ENCODE measurements at places on chromosomes 1 and 21.
A peak's percentile ranks its signal among the peaks of the same experiment; 100 is the strongest.

GRCh38 chr1:33168556-33169289, 13.1 kb downstream of the TRIM62 start:
- DNase-seq, result no peak

DNA sequence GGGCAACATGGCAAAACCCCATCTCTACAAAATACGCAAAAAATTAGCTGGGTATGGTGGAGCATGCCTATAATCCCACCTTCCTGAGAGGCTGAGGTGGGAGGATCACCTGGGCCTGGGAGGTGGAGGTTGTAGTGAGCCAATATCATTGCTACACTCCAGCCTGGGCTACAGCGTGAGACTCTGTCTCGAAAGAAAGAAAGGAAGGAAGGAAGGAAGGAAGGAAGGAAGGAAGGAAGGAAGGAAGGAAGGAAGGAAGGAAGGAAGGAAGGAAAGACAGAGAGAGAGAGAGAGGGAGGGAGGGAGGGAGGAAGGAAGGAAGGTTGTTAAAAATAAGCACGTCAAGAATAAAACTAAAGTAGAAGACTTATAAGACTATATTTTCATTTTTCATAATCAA, 17.0 kb upstream of the ATP1A1 start:
- DNase-seq, result no peak

GRCh38 chr1:86704972-86705664, 742 bp downstream of the SH3GLB1 start:
- peak; percentile 32 for DNase-seq

DNA sequence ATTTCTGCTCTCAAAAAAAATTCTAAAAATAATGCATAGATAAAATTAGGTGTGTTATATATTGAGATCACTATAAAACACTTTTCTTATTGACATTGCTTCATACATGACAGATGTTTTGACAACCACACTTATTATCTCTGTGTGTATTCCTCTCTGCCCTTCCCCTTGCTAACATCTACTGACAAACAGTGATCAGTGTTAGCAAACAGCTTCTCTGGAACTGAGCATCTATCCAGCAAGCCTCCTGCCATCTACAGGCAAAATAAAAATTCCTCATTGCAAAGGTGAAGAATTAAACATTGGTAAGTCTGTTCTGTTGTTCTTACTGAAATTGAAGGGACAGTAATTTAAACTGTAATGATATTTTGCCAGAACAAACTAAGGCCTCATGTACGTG, 2153.9 kb downstream of the NCAM2 start:
- DNase-seq, result no peak

DNA sequence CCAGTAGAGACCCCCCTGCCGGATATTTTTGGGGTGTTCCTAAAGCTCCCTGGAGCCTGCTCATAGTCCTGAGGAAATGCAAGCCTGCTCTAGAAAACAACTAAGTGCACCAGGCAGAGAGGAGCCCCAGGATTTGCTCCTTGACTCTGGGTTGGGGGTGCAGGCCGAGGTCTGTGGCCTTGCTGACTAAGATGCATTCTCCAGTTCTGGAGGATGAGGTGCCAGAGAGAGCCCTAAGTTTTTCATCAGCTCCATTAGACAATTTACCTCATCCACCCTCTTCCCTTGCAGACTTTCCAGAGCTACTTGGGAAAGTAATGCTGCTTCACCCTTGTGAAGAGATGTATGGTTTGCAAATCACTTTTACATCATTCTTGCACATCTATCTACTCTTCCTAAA, 9.1 kb downstream of the TUFT1 start:
- DNase-seq, result no peak

DNA sequence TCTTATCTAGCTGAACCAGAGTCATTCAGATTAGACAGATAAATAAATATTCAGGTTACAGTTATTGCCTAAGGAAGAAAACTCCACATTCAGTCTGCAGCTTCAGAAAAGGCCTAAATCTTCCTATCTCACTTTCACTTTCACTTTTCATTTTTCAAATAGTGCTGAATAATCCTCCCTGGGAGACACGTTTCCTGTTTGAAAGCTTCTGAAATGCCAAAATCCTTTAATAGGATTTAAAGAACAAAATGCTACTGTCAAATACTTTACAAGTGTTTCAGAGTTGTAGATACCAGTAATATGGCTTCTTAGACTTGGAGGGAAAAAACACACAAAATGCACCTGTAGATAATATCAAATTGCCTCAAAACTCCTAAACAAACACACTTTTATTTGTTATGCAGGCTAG, 3.9 kb downstream of the PSMB2 start:
- DNase-seq, result no peak

DNA sequence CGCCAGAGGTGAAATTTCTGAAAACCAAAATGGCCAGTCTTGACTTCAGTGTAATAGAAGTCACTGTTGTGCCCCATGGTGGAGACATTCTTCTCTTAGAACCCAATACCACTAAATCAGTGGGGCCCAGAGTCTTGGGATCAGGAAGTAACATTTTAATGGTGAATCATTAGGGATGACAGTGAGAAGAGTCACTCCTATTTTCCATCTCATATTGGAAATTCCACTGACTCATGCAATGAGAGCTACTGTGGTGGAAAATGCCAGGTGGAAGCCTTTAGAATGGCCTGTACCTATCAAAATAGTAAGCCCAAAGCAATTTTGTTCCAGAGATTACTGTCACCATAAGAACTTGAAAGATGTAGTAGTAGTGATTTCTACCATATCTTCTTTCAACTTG, 20.6 kb upstream of the PPM1J start:
- no peak for DNase-seq

DNA sequence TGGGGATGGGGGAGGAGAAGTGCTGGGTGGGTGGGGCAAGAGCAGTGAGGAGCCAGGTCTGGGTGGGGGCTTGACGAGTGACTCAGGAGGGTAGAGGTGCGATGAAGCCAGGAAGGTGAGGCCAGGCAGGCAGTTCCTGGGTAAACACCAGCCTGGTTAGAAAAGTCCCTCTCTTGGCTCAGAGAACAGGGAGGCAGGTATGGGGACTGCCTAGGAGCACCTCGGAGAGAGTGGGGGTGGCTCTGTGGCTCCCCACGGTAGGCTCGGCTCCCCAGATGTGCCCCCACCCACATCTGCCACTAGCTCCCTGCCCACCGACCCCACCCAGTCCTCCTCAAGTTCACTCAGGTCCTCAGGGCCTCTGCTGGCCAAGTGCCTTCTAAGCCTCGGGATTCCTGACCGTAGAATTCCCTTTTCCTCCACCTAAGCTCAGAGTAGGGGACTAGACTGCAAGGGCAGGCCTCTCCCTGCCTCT, 1.2 kb downstream of the HSPG2 start:
- no peak for DNase-seq

DNA sequence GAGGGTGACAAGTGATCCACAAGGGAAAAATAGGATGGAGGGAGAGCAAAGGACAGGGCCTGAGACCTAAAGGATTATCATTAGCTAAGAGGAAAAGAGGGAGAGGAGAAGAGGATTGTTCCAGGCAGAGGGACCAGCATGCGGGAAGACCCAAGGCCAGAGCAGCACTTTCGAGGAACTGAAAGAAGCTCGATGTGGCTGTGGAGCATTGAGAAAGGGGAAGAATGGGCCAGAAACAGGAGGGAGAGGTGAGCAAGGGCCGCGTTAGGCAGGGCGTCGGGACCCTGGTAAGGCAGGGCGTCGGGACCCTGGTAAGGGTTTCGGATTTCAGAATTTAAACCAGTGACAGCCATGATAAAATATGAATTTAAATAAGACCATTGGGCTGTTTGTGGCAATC, 22.8 kb upstream of the CSF1 start:
- DNase-seq, result no peak

- no peak for DNase-seq
These were observed 7.5 kb downstream of the MRAP start for GRCh38 chr21:32306021-32306780.

- DNase-seq, result no peak
These were observed 9.6 kb upstream of the PEAR1 start for GRCh38 chr1:156883919-156884318.

- DNase-seq, result no peak
These were observed 273.6 kb downstream of the RRAGC start for GRCh38 chr1:38585971-38586370.

GRCh38 chr1:207988326-207989165, 77.6 kb upstream of the CD34 start:
- DNase-seq, result no peak

DNA sequence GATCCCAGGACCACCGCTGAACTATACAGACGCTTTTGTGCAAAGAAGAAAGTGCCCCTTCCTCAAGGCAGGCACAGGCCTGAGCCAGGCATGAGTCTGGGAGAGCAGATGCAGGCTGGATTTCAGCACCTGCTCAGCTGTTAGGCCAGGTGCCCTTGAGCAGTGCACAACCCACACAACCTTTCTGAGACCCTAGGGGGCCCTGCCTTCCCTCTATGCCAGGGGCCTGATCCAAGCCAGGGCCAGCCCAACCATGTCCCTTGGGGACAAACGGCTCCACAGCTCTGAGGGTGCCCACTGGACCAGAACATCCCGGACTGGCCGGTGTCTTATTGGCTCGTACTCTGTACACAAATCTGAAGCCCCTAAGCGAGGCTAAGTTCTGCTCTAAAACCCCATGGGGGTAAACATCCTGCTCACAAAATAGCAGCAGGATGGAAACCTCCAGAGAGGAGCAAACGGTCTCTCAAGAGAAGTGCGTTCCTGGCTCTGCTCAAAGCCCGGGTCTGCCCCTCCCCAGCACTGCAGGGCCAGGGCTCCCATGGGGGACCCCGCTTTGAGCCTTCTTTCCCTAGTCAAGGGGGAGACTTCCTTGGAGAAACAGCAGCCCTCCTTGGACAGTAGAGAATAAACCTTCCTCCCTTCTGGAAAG, 275.1 kb downstream of the NPHP4 start:
- no peak for DNase-seq

GRCh38 chr1:1603671-1604373, 3.9 kb upstream of the FNDC10 start:
- DNase-seq, result no peak

GRCh38 chr1:218407630-218408029, 62.5 kb downstream of the TGFB2 start:
- no peak for DNase-seq

DNA sequence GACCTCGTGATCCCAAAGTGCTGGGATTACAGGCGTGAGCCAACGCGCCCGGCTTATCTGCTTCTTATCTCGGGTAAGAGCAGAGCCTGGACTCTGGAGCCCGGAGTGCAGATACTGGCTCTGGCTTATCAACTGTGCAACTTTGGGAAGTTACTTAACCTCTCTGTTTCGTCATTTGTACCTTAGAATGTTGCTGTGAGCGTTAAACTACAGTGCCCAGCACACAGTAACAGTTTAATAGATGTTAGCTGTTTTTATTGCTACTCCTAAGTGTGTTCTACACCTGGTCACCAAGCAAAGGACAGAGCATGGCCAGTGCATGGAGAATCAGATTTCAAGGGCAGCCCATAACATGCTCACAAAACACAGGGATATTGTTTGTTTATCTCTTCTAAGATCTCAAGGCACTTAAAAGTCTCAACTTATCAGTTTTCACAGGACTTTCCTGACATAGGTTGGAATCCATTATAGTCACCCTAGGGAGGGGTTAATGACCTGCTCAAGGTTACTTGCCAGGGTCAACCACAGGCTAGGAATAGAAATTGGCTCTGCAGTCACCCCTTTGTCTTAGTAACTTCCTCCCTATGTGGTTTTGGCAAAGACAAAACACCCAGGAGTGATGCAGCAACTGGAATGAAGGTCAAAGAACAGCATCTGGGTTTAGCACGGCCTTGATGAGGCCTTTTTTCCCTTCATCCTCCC, 22.5 kb upstream of the SRP9 start:
- DNase-seq, result no peak

All from activated CD4-positive, CD25-positive, alpha-beta regulatory T cell (primary cell).